ENCODE measurements at places on chromosomes 12 and 14.

DNA sequence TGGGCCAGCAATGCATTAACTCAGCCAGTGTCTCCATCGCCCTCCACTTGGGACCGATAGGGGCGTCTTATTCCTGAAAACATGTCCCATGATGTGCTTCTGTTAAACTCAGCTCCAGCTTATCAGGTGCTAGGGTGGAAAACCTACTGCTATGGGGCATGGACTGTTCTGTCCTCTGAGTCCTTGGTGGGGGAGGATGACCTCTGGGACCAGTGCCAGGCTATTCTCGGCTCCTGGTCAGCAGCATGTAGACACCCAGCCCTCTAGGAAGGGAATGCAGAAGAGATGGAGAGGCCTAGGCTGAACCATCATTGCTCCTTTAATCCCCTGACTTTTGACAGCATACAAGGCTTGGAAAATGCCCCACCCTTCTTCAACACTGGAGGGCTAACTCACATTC is 486.2 kb downstream of the MED13L start:
- no peak for DNase-seq

DNA sequence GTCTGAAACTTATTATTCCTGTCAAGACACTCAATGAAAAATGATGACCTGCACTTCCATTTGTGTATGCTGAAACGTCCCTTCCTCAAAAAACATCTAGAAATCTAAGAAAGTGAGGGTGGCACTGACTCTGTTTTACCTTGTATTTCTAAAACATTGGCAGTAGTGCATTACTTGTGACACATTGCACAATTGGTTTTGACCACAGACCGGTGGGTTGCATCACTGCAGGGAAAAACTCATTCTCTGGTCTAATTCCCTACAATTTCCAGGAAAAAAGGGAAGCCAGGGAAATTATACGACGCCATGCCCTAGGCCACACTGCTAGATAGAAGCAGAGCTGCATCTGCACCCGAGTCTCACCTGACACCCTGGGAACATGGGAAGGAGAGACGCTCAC is 156.7 kb downstream of the NTF3 start:
- no peak for DNase-seq

DNA sequence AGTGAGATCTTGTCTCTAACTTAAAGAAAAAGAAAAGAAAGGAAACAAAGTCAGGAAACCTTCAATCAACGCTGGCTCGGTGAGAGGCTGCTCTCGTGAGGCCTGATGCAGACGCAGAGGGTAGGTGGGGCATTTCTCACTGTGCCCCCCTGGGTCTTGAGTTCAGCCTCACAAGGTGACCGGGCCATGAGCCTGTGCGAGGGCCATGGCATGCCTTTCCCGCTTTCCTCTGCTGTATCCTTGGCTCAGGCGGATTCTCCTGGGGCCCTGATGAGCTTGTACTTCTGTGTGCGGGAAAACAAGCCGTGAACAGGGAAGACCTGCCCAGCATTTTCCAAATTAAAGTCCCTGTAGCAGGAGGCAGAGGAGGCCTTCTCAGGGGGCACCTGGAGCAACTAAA is 20.2 kb downstream of the ADGRD1 start:
- no peak for DNase-seq

DNA sequence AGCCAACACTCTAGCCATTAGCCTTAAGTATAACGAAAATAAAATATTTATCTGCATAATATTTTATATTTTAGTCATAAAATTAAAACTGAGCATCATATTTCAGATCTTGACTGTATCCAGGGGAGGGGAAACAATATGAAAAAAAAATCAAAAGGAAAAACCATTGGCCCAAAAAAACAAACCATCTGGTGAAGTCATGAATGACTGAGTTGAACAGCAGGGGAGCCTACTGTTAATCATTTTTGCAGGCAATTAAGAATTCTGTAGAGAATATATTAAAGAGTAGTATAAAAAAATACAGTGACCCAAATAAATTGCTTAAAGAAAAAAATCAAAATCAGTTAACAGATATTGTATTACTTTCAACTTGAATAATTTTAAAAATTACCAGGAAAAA is 224.8 kb downstream of the C12orf50 start:
- DNase-seq: no peak

DNA sequence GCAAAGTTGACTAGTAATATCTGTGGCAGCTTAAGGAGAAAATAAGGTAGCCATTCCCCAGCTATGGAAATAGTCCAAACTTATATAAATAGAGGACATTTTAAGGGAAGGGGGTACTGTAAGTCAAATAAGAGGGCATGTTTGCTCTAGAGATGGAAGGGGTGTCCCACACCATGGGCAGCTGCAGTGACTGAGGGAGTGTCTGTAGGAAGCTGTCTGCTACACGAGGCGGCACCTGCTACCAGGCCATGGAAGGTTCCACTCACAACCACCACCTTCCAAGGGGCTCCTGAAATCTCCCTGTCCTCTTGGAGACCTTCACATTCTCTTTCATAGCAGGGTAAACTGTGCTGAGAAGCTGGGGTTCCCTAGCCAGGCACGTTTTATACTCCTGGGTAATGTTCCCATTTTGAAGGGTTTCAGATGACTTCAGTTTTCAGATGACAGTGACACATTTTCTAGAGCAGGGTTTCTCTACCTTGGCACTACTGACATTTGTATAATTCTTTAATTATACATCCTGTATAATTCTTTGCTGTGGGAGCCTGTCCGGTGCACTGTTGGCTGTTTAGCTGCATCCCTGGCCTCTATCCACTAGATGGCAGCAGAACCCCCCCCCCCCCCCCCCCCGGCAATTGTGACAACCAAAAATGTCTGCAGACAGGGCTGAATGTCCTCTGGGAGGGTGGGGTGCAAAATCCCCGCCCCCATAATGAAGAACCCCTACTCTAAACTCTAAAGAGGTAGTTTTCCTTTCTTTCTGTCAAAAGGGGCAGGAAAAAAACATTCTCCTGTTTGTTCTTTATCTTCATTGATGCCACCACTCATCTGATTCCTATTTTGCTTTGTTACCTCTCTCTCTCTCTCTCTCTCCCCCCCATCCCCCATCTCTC is 11.6 kb upstream of the SMCO2 start:
- DNase-seq: peak; percentile 20

GRCh38 chr14:69701857-69702256 is 65.1 kb upstream of the SRSF5 start:
- DNase-seq: no peak

DNA sequence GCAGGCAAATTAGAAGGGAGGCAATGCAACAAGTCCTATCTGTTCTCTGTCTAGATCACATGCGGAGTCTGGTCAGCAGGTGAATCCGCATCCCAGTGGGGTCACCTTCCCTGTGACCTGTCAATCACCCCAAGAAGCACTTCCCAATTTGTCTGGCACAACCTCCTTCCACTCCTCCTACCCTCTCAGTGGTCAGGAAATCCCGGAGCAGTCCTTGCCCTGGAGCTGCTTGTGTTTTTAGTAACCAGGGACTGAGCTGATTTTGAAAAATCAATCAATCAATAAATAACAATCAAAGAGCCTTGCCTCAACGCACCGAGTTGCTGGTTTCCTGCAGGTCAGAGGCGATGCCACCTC is 572 bp upstream of the ACSS3 start:
- peak; percentile 22 for DNase-seq

DNA sequence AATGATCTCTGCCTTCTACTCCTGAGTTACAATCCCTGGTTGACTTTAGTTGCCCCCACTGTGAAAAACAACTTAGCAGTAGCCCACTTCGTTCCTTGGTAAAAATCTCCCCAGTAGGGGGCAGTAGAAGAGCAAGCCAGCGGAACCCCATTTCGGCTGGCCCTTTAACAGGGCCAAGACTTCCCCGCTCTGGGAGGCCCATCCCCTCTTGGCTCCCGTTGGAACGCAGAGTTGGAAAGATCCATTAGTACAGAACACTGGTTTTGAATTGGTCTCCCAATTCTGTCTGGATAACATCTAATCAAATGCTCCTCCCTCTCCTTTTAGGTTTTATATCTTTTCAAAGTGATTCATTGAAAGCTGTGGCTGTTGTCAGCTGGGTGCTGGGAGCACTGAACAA is 1133.3 kb downstream of the BCL11B start:
- peak; percentile 34 for DNase-seq

GRCh38 chr12:70590051-70590450 is 47.2 kb downstream of the PTPRB start:
- peak; percentile 81 for DNase-seq

DNA sequence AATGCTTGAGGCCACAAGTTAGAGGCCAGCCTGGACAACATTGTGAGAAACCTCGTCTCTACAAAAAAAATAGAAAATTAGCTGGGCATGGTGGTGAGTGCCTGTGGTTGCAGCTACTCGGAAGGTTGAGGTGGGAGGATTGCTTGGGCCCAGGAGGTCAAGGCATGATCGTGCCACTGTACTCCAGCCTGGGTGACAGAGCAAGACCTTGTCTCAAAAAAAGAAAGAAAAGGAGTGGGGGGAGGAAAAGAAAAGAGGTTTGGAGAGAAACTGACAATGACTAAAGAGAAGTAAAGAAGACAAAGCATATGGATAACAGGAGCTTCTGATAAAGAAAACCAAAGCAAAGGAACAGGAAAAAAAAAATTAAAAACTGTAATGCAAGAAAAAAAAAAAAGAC is 37.4 kb upstream of the SELPLG start:
- no peak for DNase-seq

GRCh38 chr14:23024612-23025075 is 10.1 kb downstream of the PSMB5 start:
- DNase-seq: peak; percentile 44

DNA sequence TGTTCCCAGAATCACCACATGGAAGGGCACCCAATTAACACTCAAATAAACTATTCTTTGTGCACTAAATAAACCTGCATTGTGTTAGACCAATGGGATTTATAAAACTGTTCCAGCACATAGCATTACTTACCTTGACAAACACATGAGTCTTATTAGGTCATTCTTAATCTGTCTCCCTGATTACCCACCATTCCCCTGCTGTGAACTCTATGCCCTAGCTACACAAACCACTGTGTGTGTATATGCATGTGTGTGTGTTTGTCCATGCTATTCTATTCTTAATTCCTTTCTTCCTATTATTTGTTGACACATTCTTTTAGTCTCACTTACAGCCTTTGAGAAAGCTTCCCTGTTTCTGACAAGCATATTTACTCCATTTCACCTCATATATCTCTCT is 303.6 kb upstream of the GARIN6 start:
- no peak for DNase-seq

GRCh38 chr14:20375471-20375870 is 32.0 kb downstream of the PARP2 start:
- no peak for DNase-seq

DNA sequence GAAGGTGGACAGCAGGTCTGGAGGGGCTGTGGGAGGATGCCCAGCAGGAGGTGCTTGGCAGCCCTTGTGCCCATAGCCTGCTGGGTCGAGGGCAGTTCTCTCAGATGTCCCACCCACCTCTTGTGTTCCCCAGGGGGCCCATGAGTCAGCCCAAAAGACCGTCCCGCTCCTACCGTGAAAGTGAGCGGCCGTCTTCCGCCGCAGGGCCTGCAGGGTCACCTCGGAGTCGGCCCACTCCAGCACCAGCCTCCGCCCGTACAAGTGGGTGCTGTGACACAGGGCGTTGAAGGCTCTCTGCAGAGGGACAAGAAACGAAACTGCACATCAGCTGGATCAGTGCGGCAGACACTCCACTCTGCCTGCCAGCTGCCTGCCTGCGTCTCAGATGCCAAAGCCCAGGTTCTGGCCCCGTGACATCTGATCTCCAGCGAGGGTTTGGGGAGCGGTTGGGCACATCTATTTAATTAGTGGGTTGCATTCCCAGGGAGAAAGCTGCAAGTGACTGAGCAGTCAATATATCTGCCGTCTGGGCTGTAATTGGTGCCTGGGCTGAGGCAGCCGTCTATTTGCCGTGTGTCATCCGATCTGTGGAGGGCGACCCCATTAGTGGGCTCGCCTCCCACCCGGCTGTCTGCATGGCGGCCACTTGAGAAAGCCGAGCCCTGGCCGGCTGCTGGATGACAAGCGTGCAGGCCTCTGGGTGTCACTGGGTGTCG is 121.5 kb downstream of the RBM19 start:
- no peak for DNase-seq

GRCh38 chr12:67893022-67893580 is 96.1 kb upstream of the IFNG-AS1 start:
- DNase-seq: no peak

- peak; percentile 10 for DNase-seq
Measured at GRCh38 chr12:38601949-38602348, 285.4 kb downstream of the ALG10B start.

DNA sequence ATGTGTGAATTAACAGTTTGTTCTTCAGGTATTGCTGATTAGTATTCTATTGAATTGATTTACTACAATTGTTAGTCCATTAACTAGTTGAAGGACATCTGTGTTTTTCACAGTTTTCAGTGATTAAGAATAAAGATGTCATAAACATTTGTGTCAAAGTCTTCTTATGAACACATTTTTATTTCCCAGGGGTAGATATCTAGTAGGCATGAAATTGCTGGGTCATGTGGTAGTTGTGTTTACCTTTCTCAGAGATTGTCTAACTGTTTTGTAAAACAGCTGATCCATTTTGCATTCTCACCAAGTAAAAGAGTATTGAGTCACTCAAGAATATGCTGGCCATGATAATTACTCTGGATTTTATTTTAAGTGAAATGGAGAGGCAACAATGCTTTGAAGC is 1145.3 kb downstream of the FSCB start:
- no peak for DNase-seq

GRCh38 chr12:65004270-65004669 is 116.8 kb downstream of the WIF1 start:
- no peak for DNase-seq

- DNase-seq: no peak
Measured at GRCh38 chr12:1530592-1531152, 63.7 kb downstream of the FBXL14 start.

DNA sequence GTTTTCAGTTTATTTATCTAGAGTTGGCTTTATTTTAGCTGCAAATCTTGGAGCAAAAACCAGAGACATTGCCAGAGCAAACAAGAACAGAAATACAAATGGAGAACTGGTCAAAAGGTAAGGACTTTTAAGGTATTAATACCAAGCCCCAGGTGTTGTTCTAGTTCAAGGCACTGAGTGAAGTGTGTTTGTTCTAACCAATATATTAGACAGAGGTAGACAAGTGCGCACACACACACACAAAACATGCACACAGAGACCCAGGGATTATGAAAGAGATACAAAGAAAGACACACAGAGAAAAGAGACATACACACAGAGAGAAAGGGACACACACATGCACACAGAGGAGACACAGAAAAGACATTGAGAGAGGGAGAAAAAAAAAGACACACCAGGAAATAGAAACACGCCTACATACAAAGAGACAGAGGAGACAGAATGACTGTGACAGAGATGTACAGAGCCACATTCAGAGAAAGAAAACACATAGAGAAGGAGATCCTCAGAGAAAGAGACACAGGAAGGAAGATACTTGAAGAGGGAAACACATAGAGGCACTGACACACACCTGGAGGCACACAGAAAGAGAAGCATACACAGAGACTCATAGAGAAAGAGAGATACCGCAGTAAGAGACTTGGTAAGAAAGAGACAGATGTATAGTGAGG is 50.2 kb downstream of the MIPOL1 start:
- DNase-seq: no peak

GRCh38 chr12:25382311-25383106 is 131.8 kb upstream of the KRAS start:
- DNase-seq: no peak
